ENCODE measurements at places on chromosomes 16 and 17.

- DNase-seq, result no peak
Observed at GRCh38 chr17:76532072-76532651, 5.3 kb downstream of the CYGB start.

DNA sequence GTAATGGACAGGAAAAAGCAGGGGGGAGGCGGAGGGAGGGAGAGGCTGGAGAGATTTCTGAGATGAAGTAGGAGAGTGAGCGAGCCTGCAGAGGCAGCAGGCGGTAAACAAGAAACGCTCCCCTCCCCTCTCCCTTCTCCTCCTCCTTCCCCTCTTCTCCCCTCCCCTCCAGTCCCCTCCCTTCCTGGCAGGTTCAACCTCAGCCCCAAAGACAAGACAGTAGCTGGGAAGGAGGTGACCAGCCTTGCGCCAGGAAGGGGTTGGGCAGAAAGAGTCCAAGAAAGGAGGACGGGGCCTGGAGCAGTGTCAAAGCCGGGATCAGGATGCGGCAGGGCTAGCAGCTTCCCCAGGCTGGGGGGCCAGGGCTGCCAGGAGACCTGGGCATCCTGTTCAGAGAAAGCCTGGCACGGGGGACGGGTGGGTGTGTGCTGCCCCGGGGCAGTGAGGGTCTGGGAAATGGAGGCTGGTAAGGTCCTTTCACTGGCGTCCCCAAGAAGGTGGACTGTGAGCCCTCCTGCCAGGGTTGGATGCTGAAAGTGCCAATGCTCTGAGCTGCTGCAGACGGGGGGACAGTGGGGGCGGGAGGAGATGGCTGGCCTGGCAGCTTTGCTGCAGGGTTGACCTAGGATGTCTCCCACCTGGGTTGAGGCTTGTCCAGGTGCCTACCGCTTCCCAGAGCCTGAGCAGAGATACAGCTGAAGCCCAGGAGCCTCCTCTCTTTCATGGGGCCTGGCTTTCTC is 261.6 kb upstream of the TNRC6C start:
- DNase-seq, result peak; percentile 80

DNA sequence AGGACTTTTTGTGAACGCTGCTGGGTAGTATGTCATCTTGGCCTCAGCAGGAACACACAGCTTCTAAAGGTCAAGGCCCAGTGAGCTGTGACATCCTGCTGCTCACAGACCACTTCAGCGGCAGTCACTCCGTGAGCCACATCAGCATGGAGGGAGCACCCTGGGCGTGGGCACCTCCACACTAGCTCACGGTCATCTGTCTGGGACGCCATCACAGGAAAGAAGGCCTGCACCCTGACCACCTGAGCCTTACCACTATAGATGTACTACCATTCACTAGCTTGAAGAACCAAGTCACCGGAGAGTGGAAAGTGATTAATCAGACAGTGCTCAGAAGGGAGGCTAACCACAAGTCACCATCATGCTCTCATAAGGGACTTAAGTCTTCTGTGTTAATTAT is 3.3 kb downstream of the AXIN1 start:
- DNase-seq, result no peak

DNA sequence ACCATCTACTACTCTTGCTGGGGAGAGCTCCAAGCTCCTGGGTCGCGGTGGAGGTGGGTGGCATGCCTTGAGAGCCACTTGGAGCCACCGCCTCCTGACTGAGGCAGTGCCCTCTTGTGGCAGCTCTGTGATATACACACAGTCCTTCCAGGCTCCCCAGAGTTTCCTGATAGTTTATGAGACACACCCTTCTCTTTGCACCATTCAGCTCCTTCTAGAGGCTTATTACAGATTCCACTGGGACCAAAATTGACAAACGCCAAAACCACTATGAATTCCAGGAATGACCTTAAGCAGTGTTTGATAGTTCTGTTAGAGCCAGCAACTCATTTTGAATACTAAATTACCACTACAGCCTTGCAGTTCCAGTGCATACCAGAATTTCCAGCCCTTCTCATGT is 170.1 kb upstream of the CDH13 start:
- peak; percentile 26 for DNase-seq

GRCh38 chr17:69060822-69061221 is at the start of gene ABCA9:
TSS of gene ABCA9 (minus strand) at chr17:69060927. CDS start at chr17:69051126, 9,801 bp downstream.
- peak; percentile 71 for DNase-seq

DNA sequence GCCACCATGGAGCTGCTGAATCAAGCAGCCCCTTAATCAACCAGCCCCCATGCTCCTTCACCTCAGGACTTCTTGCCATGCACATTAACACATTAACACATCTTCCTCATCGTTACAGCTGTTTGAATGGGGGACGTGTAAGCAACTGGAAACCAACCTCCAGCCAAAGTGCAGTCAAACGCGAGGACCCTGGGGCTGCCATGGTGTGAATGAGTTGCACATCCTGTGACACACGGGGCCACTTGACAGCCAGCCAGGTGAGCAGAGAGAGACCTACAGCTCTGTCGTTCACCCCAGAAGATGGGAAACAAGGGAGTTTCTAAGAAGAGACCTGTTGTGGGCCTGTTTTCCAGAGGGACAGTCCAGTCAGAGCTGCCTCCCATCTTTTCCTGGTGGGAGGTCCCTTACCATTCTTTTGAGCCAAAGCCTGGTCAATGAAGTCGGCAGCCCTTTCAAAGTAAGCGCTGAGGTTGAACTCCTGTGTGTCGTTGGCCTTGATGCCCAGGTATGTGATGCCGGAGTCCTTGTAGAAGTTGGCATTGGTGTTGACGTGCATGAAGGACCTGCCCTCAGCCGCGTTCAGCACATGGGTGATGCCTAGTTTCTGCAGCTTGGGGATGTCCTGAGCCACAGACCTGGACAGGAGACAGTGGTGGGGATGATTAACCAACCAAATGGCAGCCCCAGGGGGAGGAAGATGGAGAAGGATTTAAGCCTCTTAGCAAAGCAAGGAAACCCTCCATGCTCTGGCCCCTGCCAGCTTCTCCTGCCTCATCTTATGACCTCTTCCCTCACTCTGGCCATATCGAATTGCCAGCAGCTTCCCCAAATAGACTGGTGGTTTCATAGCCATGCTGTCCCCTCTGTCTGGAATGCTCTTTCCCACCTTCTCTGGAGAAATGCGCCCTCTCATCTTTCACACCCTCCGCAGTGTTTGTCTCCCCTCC is 4.2 kb downstream of the DUSP3 start:
- no peak for DNase-seq

GRCh38 chr16:89346869-89347268 is 129.4 kb downstream of the ZNF778 start:
- DNase-seq, result no peak

DNA sequence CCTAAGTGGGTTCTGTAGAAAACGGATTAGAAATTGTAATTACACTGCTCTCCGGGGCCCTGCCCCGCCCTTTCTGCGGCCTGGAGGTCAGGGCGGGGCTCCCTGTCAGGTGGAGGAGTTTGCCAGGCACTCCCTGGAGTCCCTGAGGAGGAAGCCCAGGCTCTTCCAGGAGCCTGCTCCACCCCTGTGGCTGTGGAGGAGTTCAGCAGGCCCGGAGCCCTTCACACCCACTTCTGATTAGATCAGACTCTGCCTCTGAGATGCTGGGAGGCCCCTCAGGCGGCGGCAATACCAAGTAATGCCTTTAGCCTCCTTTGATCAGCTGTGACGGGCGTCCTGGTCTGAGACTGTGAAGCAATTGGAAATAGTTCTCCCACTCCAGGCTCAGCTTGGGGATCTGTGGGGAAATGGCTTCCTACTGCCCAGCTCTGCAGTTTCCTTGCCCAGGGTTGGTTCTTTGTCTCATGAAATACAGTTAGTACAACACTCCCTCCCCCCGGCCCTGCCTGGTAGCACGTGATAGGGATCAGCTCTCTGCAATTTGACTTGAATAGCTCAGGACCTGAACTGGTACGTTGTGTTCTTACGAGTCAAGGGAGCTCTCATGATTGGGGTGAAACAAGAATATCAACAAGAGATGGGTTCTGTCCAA is 22.3 kb downstream of the BAIAP2 start:
- peak; percentile 73 for DNase-seq

DNA sequence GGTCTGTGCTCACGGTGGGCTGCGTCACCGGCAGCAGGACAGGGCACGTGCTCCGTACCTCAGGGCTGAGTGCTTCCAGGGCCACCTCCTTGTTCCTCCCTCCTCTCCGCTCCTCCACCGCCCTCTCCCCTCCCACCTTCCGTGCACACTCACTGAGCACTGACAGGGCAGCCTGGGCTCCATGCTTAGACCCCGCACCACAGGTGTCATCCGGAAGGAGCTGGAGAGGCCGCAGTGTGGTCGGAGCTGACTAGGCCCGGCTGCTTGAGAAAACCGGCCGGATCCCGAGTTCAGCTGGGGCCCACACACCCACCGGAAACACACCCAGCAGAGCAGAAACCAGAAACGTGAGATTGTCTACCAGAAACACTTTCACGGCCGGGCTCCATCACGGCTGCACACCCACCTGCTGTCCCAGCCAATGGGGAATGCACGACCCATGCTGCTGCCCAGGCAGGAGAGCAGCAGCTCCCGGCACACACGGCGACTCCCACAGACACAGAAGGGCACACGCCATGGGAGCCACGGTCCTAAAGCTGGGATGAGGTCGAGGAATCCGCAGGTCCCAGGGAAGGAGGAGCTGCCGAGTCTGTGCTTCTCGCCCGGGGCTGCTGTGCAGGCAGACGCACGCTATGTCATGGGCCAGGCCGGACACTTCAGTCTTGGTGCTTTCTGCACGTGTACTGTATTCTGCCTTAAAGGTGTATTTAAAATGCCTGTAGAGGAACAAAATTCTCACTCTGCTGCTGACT is 55.0 kb upstream of the ZNF469 start:
- no peak for DNase-seq

- no peak for DNase-seq
Observed at GRCh38 chr16:78925083-78925767, 675.3 kb downstream of the MAF start.

DNA sequence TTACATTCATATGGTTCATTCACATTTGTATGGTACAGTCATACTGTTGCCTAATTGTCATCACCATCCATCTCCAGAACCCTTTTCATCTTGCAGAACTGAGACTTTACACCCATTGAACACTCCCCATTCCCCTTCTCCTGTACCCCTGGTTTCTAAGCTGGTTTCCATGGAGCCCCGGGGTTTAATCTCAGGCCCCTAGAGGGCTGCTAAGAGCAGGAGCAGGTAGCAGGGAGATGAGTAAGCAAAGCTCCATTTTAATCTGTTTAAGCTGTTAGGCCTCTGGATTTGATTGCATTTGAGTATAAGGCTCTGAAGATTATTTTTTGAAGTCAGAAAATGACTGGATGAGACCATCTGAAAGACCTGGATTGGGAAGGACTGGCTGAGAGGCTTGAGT is 68.5 kb upstream of the RPL38 start:
- no peak for DNase-seq
